ACHN (cell line): ENCODE measurements at places on chromosomes 2 and 18.
A peak's percentile ranks its signal among the peaks of the same experiment; 100 is the strongest.

DNA sequence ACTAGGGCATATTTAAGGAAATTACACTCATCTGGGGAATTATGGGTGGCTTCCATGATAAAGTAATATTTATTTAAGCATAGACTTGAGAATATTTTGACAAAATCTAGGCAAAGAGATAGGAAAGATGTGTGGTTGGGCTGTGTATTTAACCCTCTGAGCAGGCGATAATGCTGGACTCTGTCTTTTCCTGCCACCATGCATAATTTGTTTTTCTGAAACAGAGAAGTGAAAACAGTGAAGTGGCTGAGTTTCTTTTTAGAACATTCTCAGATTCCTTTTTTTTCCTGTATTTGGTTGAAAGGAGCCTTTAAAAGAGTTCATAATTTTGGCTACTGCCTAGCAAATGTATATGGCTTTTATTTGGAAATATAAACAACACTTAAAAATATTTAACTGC is 104.8 kb upstream of the CDH19 start:
- no peak for DNase-seq

GRCh38 chr2:1060372-1060771 is 109.7 kb downstream of the SNTG2 start:
- DNase-seq = no peak

- peak; percentile 84 for DNase-seq
These were observed 40.6 kb downstream of the SDC1 start for GRCh38 chr2:20184067-20184938.

- no peak for DNase-seq
These were observed 392.7 kb upstream of the ID2 start for GRCh38 chr2:8289111-8289510.

DNA sequence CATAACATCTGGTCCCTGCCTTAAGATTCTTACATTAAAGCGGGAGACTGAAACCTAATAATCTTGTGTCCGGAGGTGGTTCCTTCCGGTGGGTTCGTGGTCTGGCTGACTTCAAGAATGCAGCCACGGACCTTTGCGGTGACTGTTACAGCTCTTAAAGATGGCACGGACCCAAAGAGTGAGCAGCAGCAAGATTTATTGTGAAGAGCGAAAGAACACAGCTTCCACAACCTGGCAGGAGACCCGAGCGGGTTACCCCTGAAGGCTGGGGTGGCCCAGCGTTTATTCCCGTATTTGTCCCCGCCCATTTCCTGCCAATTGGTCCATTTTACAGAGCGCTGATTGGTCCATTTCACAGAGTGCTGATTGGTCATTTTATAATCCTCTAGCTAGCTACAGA is 122.3 kb upstream of the SIX2 start:
- no peak for DNase-seq

DNA sequence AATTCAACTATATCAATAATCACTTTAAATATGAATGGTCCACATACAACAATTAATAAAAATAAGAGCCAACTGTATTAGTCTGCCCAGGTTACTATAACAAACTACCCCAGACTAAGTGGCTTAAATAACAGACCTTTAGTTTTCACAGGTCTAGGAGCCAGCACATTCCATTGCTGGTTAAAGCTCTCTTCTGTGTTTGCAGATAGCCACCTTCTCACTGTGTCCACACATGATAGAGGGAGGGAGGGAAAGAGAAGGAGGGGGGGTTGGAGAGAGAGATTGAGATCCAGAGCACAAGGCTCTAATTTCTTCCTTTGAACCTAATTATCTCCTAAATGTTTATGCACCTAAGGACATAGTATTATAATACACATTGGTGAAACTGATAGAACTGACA is 267.8 kb upstream of the NXPH2 start:
- DNase-seq = no peak

GRCh38 chr2:70515938-70516337 is 37.7 kb downstream of the TGFA start:
- DNase-seq = no peak
